ENCODE measurements at places on chromosomes 7 and 10.

- DNase-seq, result no peak
Measured at GRCh38 chr7:43430411-43430810, 152.5 kb upstream of the STK17A start.

DNA sequence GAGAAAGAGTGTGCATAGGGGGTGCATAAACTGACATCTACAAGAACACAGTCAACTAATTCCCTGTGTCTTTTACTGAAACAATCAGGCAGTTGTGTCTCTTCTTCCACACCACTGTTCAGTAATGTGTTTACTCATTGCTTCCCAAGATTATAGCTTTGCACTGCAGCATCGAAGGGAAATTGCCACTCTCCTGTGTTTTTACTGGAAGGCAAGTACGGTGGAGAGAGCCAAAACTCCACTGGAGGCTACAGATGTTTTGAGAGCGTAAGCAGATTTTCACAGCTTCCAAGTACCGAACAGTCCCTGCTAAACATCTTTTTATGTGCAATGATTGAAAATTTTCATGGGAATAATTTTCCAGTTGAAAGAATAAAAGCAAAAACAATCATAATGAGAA is 510.5 kb upstream of the AKR1E2 start:
- no peak for DNase-seq

- DNase-seq, result no peak
Measured at GRCh38 chr10:113681533-113682470, 2.1 kb downstream of the CASP7 start.

DNA sequence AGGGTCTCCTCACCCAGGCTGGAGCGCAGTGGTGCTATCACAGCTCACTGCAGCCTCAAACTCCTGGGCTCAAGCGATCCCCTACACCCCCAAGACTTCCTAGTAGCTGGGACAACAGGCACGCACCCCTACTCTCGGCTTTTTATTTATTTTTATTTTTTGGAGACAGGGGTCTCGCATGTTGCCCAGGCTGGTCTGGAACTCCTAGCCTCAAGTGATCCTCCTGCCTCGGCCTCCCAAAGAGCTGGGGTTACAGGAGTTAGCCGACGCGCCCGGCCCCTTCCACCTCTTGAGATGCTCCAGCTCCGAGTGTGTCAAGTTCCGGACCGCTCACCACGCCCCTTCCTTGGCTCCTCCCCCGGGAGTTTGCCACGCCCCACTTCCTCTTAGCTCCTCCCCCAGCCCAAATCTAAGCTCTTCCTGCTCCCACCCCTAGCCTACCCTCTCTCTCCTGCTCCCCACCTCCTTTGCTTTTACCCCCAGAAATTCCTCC is 6.3 kb downstream of the NAT16 start:
- DNase-seq, result peak; percentile 11

DNA sequence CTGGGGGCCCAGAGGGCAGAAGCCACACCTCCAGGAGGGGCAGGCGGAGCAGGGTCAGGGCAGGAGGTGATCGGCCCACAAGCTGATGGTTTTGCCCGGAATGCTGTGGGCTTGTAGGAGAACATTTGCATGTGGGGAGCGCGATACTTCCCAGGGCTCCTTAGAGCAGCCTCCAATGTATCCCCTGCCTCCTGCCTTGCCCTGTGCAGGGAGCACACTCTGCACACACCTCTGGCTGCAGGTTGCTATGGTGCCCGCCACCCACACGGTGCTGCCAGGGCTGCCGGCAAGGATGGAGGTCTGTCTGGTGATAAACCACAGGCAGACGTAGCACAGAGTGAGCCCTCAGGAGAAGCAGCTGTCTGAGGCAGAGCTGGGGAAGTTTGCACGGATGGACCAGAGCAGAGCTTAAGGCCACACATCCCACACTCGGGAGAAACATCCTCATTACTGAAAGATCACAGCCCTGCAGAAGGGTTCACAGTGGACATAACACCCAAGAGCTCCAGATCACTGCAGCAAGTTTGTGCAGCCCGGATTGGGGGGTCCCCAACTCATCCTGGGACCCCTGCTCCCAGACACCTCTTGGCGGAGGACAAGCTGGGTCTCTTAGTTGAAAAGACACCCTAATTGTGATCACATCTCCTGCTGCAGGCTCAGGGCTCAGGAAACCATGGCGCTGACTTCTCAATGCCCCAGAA is 41.8 kb downstream of the VIPR2 start:
- DNase-seq, result no peak

Measured in activated CD8-positive, alpha-beta memory T cell treated with anti-CD3 and anti-CD28 coated beads for 1 hour (primary cell).